Fibroblast of skin of back (primary cell): ENCODE measurements at places on chromosomes 6 and 20.

GRCh38 chr6:7922596-7922995 is 12.0 kb upstream of the TXNDC5 start:
- no peak for DNase-seq

- DNase-seq = no peak
Observed at GRCh38 chr20:12482661-12483060, 526.1 kb upstream of the SPTLC3 start.

DNA sequence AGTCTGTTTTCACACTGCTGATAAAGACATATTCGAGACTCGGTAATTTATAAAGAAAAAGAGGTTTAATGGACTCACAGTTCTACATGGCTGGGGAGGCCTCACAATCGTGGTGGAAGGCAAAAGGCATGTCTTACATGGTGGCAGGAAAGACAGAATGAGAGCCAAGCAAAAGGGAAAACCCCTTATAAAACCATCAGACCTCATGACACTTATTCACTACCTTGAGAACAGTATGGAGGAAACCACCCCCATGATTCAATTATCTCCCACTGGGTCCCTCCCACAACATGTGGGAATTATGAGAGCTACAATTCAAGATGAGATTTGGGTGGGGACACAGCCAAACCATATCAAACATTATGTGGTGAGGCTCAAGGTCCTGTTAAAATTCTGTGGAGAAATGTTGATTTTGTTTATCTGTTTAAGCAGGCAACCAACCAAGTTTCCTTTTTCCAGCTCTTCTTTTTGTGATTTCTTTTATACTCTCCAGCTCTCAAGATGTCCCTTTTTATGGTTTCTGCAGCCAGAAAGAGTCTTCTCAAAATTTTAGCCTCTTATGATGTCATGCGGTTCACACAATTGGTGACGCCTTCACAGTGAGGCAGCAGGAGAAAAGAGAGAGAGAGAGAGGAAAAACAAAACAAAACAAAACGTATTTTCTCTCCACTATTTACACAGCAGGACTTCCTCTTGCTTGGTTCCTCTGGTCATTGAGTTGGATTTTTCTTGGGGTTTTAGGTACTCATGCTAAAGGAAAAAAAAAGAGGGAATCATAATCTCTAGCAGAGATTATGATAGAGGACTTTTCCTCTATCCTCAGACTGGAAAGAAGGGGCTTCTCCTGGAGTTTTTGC is 18.0 kb downstream of the AIG1 start:
- DNase-seq = no peak

GRCh38 chr20:10609770-10610169 is 64.0 kb downstream of the JAG1 start:
- peak; percentile 80 for DNase-seq

- DNase-seq = no peak
Observed at GRCh38 chr6:16452348-16452747, 214.0 kb downstream of the GMPR start.

DNA sequence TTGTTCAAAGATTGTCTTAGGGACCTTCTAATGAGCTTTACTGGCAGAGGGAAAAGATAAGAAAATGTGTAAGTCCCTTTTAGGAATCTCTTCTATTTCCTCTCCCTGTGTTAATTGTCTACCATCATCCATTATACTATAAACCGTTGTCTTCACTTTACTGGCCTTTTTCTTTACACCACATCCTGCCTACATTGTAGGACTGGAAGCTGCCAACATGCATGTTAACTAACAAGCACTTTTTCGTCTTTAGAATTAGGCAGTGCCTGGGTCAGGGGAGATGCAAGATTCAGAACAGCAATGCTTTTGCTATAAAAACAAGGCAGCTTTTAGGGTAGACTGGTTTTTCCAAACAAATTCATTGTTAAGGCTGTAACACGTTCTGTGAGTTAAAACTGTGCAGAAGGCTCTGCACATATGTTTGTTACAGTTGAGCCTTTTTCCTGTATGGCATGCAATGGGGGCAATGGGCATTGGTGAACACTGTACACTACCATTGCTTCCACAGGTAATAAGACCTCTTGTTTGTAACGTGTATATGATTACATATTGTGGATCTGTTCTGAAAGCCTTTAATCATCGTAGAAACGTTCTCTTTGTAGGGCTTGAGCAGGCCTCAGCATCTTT is 10.9 kb upstream of the PKIG start:
- no peak for DNase-seq

DNA sequence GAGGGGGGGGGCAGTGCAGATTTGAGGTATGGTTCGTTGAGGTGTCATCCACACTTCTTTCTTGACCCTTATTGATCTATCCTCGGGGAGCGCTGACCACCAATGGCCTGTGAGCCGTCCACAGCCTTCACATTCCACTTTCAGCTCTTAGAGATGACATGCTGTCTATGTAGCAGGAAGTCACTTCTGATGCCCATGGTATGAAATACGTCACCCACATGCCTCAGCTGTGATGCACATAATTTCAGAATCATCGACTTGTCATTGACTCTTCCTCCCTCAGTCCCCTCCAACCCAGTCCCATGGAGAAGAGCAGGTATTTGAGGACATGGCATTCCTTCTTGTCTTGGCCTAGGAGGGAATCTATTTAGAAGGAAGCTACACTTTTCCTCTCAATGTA is 4.7 kb upstream of the ADGRF5 start:
- peak; percentile 75 for DNase-seq

- DNase-seq = no peak
Observed at GRCh38 chr6:111672761-111673450, 67.2 kb upstream of the TRAF3IP2 start.

DNA sequence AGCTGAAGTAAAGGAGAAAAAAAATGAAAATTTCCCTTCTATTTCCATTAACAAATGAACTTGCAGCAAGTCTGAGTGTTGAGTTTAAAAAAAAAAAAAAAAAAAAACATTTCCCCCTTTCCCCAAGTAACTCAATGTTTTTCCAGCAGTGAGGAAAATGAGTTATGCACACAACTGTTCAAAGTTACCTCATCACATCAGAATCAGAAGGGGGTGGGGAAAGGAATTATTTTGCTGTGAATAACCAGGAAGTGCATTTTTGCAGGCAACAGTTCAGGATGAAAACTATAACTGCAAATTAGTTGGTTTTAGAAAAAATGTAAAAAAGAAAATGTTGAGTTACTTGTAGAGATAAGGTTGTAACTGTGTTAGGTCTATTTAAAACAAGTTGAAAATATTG is 568.9 kb upstream of the CITED2 start:
- peak; percentile 99 for DNase-seq
